ENCODE measurements at places on chromosomes 6 and 20.

DNA sequence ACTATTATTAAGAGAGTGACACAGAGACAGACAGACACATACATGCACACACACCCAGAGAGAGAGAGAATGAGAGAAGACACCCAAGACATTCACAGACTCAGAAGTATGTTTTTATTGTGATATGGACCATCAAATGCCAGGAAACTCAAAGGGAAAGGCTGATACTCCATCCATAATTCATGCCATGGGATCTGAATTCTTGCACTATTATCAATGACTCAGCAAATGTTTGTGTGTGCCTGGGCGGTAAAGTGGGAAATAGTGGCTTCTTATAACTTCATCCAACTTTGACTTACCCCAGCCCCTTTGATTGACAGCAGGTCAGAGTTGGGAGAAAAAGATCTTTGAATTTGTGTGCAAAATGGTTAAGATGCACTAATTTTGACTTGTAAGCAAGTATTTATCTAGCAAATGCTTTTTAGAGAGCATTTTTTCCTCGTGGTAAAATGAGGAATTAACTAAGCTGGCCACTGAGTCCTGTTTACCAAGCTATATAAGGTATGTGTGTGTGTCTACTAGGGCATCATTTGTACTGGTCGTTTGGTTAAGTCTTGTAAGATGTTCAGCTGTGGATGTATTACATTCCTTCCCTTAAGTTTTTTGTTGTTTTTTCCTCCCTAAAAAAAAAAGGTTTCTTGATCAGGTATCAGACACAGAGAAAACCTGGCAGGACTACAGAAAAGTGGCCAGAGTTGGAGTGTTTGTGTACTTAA, 3.0 kb upstream of the CCN2 start:
- DNase-seq = no peak

GRCh38 chr6:151103266-151103665, 136.5 kb upstream of the AKAP12 start:
- no peak for DNase-seq

GRCh38 chr6:24951811-24952299, 16.1 kb upstream of the RIPOR2 start:
- DNase-seq = no peak

- no peak for DNase-seq
Observed at GRCh38 chr6:65450451-65450850, 256.6 kb downstream of the EYS start.

DNA sequence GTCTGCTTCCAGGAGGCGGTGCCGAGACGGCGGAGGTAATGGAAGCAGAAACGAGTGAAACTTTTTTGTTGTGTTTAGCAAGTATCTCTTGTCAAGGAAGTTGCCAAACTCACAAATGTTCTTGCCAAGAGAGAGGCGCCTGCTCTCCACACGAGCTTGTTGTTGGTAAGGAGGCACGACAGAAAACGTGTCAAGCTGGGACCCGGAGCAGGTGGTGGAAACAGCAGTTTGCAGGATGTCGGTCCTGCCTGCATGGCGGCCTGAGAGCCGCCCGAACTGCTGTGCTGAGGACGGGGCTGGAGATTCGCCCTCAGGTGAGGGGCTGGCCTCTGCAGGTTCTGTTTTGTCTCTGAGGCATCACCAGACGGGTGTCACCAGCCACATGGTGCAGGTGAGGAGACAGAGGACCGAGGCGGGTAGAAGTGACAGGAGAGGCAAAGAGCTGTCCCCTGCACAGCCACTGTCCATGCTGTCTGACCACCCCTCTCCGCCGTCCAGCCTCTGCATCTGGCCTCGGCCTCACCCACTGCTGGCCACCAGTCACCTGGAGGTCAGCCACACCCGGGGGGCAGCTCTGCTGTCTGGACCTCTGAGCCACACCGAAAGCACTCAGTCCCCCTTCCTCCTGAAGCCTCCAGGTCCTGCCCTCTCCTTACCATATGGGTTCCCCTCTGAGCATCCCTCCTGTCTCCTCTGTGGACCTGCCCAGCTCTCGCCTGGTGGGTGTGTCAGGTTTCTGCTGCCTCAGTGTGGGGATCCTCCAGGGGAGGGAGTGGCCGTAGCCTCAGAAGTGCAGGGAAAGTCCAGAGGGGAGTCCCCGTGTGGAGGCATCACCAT, 261.5 kb downstream of the TAF4 start:
- DNase-seq = no peak

- no peak for DNase-seq
Observed at GRCh38 chr6:85744433-85744970, 101.8 kb upstream of the SYNCRIP start.

GRCh38 chr6:17032988-17033634, 68.7 kb upstream of the STMND1 start:
- DNase-seq = no peak

- DNase-seq = no peak
Observed at GRCh38 chr6:161161889-161162624, 111.8 kb downstream of the AGPAT4 start.
